ENCODE measurements at places on chromosomes 5 and 9.
A peak's percentile ranks its signal among the peaks of the same experiment; 100 is the strongest.

- DNase-seq: no peak
- no peaks in the 10 kb centered on the region for H3K4me1 ChIP-seq
- H3K4me3 ChIP-seq: no peak overlapping the region
- H3K36me3 ChIP-seq: no peaks in the 10 kb centered on the region
Measured at GRCh38 chr5:160363211-160363610, 7.2 kb downstream of the C1QTNF2 start.

DNA sequence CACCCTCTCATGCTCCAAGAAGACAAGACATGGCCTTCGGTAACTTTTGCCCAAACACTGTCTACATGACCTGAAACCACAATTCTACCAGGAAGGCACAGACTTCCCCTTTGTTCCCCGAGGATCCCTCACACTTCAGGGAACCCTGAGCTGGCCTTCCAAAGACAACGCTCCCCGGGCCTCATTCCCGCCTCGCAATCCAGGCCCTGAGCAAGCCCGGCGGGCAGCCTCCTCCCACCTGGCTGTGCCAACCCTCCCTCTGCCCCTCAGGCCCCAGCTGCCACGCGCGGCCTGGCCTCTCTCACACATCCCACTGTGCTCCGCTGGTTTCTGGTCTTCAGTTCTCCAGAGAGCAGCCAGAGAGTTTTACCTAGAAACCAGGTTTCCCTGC is 7.3 kb downstream of the QSOX2 start:
- H3K4me3 ChIP-seq: no peak overlapping the region
- H3K27ac ChIP-seq: no peak overlapping the region
- no peak for DNase-seq
- peaks cover 4% of the 10 kb centered on the region for H3K4me1 ChIP-seq

GRCh38 chr9:111752455-111752854 is 42.3 kb downstream of the SHOC1 start:
- H3K27ac ChIP-seq: no peak overlapping the region
- no peaks in the 10 kb centered on the region for H3K27me3 ChIP-seq
- H3K36me3 ChIP-seq: no peaks in the 10 kb centered on the region
- H3K4me1 ChIP-seq: no peaks in the 10 kb centered on the region
- H3K4me3 ChIP-seq: no peak overlapping the region

DNA sequence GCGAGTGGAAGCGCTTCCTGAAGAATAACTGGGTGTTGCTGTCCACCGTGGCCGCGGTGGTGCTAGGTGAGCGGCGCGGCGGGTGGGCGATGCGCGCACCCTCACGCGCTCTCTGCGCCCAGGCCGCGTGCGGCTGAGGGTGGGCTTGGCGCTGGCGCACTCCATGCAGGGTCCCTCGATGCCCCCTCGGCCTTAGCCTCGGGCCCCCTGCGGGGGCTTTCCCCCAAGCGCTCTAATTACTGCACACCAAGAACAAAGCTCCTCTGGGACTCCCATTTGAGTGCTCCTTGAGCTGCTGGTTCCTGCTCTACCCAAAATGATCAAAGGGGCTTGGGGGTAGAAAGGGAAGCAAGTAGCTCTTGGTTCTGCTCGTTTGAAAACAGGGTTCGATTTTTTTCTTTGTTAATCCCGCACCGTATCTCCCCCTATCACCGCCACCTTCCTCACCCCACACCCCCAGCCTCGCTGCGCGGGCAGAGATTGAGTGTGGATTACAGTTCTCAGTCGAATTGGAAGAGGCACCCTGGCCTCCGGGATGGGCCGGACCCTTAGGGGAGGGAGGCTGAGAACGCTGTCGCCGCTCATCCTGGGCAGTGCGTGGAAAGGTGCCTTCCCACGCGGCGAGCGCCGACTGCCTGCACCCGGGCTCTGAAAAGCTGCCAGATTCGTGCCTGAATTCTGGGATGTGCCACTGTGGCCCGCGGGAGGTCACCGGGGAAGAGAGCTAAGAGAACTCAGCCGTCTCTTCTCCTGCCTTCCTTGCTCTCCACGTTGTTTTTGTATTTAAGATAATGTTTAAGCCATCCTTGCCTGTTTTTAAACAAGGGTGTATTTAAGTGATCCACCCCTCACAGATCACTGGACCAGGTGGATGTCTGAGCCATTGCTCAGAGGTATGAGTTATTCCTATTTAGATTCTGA is 697 bp downstream of the SLC1A1 start:
- peak overlapping the region; percentile 70 for H3K4me3 ChIP-seq
- H3K4me1 ChIP-seq: no peaks in the 10 kb centered on the region
- peaks cover 6% of the 10 kb centered on the region for H3K27me3 ChIP-seq
- no peaks in the 10 kb centered on the region for H3K36me3 ChIP-seq
- no peak overlapping the region for H3K27ac ChIP-seq

GRCh38 chr5:42715785-42716184 is 40.8 kb upstream of the CCDC152 start:
- H3K4me1 ChIP-seq: no peaks in the 10 kb centered on the region
- no peaks in the 10 kb centered on the region for H3K27me3 ChIP-seq

- no peak for DNase-seq
- H3K27ac ChIP-seq: no peak overlapping the region
- H3K4me3 ChIP-seq: no peak overlapping the region
- H3K4me1 ChIP-seq: no peaks in the 10 kb centered on the region
Measured at GRCh38 chr5:78893940-78894677, 91.0 kb downstream of the ARSB start.

DNA sequence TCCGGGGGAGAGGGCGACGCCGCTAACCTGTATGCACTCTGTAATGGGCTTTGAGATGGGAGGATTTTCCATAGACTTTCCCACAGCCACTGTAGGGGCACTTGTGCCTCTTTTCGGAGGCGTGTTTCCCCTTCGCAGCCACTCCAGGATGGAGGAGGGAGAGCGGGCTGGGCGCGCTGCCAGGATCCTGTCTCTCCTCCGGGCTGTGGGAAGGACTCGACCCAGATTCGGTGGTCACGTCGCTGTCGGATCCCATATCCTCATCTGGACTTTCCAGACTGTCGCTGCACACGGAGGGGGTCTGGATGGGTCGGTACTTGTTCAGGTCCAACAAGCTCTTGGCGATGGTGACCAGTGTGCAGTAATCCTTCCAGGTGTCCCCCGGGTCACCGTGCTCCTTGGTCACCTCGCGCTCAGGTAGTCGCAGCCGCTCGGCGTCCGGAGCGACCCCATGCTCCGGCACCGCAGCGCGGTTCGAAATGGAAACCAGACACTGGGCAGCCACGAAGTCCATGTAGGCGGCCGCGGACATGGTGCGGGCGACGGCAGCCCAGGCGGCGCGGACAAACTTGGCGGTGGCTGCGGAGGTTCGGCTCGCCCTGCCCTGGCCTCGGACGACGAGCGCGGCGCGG is 1.5 kb downstream of the KLF9 start:
- H3K36me3 ChIP-seq: peaks cover 14% of the 10 kb centered on the region
- peaks cover 26% of the 10 kb centered on the region for H3K4me1 ChIP-seq
- H3K27ac ChIP-seq: peak overlapping the region; percentile 99
- peak overlapping the region; percentile 82 for H3K4me3 ChIP-seq
- no peaks in the 10 kb centered on the region for H3K27me3 ChIP-seq
- DNase-seq: no peak

- H3K27me3 ChIP-seq: no peaks in the 10 kb centered on the region
- no peaks in the 10 kb centered on the region for H3K4me1 ChIP-seq
- H3K27ac ChIP-seq: no peak overlapping the region
Measured at GRCh38 chr5:151259931-151260330, 6.9 kb downstream of the GM2A start.

- DNase-seq: no peak
- no peaks in the 10 kb centered on the region for H3K4me1 ChIP-seq
- H3K36me3 ChIP-seq: no peaks in the 10 kb centered on the region
- no peak overlapping the region for H3K4me3 ChIP-seq
Measured at GRCh38 chr5:122933956-122934355, 88.5 kb downstream of the SNX24 start.

GRCh38 chr5:157476702-157477408 is 16.8 kb downstream of the NIPAL4 start:
- H3K4me1 ChIP-seq: no peaks in the 10 kb centered on the region
- H3K27ac ChIP-seq: no peak overlapping the region
- H3K36me3 ChIP-seq: no peaks in the 10 kb centered on the region
- peak; percentile 16 for DNase-seq
- no peaks in the 10 kb centered on the region for H3K27me3 ChIP-seq

DNA sequence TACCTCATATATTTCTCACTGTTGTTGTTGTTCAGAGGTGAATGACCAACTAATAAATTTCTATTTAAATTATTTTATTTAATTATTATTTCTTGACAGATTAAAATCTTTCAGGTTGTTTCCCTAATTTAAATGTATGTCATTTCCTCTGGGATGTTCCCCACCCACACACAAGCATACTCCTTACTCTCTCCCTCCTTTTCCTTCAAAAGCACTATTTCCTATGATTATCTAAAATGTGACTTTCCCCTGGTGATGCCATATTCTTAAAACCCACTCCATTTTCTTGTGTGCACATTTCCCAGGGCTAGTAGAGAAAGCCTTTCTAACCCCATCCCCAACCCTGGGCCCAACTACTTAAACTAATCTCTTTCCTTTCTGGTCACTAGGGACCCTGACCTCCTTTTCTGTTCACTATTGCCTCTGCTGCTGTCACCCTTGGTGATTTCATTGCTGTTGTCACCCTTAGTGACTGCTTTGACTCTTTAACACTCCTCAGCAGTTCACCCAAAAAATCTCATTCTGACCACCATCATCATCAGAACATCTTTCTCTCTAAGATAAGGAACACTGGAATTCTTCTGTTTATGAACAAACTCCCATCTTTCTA is 16.8 kb downstream of the IL33 start:
- DNase-seq: no peak
- no peaks in the 10 kb centered on the region for H3K36me3 ChIP-seq
- no peak overlapping the region for H3K27ac ChIP-seq
- H3K27me3 ChIP-seq: no peaks in the 10 kb centered on the region
- H3K4me3 ChIP-seq: no peak overlapping the region

DNA sequence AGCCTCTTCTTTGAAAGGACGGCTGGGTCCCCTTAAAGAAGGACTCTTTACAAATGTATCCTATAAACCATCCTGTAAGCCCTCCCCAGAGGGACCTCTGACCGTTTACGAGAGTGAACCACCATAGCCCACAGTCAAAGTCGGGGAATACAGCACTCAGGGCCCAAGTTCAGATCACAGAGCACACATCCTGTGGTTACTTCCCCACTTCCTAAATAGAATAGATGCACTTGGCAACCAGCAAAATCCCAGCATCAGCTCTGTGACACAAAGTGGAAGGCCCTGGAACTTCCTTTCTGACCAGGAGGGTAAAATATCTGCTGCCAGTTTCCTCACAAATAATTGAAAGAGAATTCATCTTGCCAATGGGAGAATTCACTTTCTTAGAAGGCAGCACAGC is 6.9 kb upstream of the IGFBPL1 start:
- no peak for DNase-seq
- no peak overlapping the region for H3K4me3 ChIP-seq
- no peak overlapping the region for H3K27ac ChIP-seq
- no peaks in the 10 kb centered on the region for H3K27me3 ChIP-seq
- H3K4me1 ChIP-seq: no peaks in the 10 kb centered on the region
- no peaks in the 10 kb centered on the region for H3K36me3 ChIP-seq

GRCh38 chr5:11619339-11620024 is 284.8 kb downstream of the CTNND2 start:
- no peaks in the 10 kb centered on the region for H3K36me3 ChIP-seq
- H3K27ac ChIP-seq: no peak overlapping the region
- H3K4me1 ChIP-seq: no peaks in the 10 kb centered on the region
- no peak for DNase-seq
- H3K27me3 ChIP-seq: no peaks in the 10 kb centered on the region

GRCh38 chr5:72633649-72634048 is 126.4 kb upstream of the ZNF366 start:
- no peaks in the 10 kb centered on the region for H3K4me1 ChIP-seq
- no peaks in the 10 kb centered on the region for H3K36me3 ChIP-seq
- no peak for DNase-seq
- H3K27me3 ChIP-seq: no peaks in the 10 kb centered on the region

GRCh38 chr5:170903075-170903474 is 41.3 kb downstream of the RANBP17 start:
- H3K4me1 ChIP-seq: no peaks in the 10 kb centered on the region
- DNase-seq: no peak
- H3K4me3 ChIP-seq: no peak overlapping the region

- no peak for DNase-seq
- no peak overlapping the region for H3K4me3 ChIP-seq
- no peak overlapping the region for H3K27ac ChIP-seq
- H3K36me3 ChIP-seq: no peaks in the 10 kb centered on the region
Measured at GRCh38 chr5:54480296-54480695, 24.8 kb downstream of the HSPB3 start.

GRCh38 chr5:139823757-139824355 is 28.2 kb downstream of the PSD2 start:
- no peaks in the 10 kb centered on the region for H3K27me3 ChIP-seq
- no peak overlapping the region for H3K27ac ChIP-seq
- no peaks in the 10 kb centered on the region for H3K4me1 ChIP-seq
- DNase-seq: no peak
- H3K36me3 ChIP-seq: no peaks in the 10 kb centered on the region

- H3K36me3 ChIP-seq: no peaks in the 10 kb centered on the region
- no peak overlapping the region for H3K4me3 ChIP-seq
- no peaks in the 10 kb centered on the region for H3K27me3 ChIP-seq
- peaks cover 7% of the 10 kb centered on the region for H3K4me1 ChIP-seq
- H3K27ac ChIP-seq: no peak overlapping the region
Measured at GRCh38 chr9:31394015-31394473, 990.4 kb upstream of the ACO1 start.

- H3K27ac ChIP-seq: no peak overlapping the region
- DNase-seq: no peak
- H3K4me3 ChIP-seq: no peak overlapping the region
- H3K4me1 ChIP-seq: peaks cover 15% of the 10 kb centered on the region
Measured at GRCh38 chr5:74636552-74636951, 4.0 kb downstream of the ENC1 start.

DNA sequence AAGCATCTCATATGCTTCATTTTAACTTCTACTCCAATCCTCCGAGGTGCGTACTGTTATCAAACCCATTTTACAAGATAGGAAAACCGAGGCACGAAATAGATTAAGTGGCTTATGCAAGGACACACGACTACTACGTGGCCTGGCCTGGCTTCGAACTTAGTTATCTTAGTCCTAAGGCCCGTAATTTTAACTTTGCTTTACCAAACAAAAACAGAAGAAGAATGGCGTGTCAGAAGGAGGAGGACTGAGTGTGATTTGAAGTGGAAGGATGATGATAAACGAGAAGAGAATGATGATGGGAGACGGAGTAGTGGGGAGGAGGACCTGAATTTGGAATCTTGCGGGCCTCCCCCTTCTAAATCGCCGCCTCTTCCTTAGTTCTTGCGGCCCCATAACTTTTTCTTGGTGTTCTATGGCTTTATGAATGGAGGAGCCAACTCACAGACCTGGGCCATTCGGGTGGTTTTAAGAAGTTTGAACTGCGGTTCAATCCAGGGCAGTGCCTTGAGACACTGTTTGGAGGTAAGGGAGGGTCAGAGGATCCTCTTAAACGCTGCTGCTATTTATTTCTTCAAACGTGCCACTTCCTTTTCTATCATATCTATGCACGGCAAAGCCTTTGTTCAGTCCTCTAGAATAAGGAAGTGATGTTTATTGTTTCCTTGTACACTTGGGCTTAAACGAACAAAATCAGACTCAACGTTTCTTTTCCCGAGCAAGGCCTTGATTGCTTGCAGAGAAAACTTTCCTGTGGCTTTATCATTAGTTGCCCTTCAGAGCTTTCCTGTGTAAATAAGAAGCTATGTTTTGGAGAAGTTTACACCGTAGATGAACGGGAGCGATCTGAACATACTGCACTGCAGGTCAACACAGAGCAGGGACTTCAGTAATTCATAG is 795 bp downstream of the CNOT8 start:
- H3K27ac ChIP-seq: peak overlapping the region; percentile 97
- H3K36me3 ChIP-seq: peaks cover 14% of the 10 kb centered on the region
- no peaks in the 10 kb centered on the region for H3K27me3 ChIP-seq
- H3K4me1 ChIP-seq: peaks cover 38% of the 10 kb centered on the region
